Stimulated activated CD4-positive, alpha-beta T cell treated with anti-CD3 and anti-CD28 coated beads, Interleukin-1b, Interleukin-23, amount 100 ng/mL, for 1 hour (primary cell): ENCODE measurements at places on chromosomes 6 and 20.

DNA sequence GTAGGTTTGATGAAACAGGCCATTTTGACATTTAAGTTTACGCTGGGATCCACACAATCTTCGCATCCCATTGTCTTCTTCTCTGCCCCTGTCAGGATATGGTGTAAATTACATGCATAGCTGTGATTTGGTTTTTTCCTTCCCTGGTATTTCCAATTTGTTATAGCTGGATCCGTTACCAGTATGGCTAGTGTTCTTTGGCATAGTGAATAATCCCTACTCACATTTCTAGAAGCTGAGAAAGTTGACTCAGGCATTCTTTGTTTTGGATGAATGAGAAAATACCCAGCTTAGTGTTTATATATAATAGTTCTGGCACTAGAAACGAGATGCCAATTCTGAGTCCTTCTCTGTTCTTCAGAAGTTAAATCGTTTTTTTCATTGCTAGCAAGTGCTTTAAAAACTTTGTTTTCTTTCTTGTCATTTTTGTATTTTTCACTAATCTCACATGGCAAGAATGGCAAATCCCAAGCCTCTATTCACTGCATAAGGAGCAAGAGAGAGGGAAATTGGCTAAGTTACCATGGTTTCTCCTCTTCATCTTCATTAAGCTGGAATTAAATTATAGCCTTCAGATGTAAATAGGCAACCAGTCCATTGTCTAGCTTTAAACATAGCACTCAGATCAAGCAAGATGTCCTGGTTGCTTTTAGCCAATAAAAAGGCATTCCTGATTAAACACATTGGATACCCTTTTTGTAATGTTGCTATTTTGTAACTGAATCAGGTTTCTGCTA lies 91.9 kb upstream of the LAMP5 start:
- no peak for DNase-seq

DNA sequence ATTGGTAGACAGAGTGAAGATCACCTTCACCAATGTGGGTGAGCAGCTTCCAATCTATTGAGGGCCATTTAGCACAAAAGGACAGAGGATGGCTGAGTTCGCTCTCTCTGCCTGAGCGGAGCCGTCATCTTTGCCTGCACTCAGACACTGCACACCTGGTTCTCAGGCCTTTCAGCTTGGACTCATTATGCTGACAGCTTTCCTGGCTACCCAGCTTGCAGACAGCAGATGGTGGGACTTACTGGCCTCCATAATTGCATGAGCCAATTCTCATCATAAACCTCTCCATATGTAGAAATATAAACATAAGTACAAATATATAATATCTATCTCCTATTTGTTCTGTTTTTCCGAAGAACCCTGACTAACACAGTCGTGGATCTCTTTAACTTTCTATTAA lies 13.7 kb downstream of the TBXT start:
- no peak for DNase-seq

GRCh38 chr20:59808729-59809381 lies 124.6 kb downstream of the SYCP2 start:
- no peak for DNase-seq

GRCh38 chr20:32789896-32790750 lies 27.9 kb downstream of the DNMT3B start:
- peak; percentile 50 for DNase-seq

GRCh38 chr6:1873781-1874180 lies 264.1 kb downstream of the FOXC1 start:
- no peak for DNase-seq

DNA sequence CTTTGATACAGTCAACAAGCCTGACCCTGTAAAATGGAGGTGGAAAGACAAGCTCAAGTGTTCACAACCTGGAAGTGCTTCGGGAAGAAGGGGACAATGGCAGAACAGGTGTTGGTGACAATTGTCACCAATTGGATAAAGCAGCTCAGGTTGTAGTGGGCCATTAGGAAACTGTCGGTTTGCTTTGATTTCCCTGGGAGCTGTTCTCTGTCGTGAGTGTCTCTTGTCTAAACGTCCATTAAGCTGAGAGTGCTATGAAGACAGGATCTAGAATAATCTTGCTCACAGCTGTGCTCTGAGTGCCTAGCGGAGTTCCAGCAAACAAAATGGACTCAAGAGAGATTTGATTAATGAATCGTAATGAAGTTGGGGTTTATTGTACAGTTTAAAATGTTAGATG lies 15.0 kb downstream of the CCR6 start:
- no peak for DNase-seq

GRCh38 chr6:56891754-56892153 lies 63.2 kb upstream of the BEND6 start:
- DNase-seq, result no peak
